ENCODE measurements at places on chromosomes 16 and 17. TPM values are rescaled to one million over a fixed set of nuclear protein-coding genes. Genes with fewer than 3 reads are reported as not detected.

TEDC2 gene
- total RNA-seq = 6.3 TPM

KRT24 gene
- not detected for total RNA-seq

MYL4 gene
- not detected for total RNA-seq

CCDC200 gene
- total RNA-seq = not detected

CORO1A gene
- 2.7 TPM for total RNA-seq

CCL3 gene
- total RNA-seq = not detected
